ENCODE measurements at places on chromosomes 1 and 21. TPM values are rescaled to one million over a fixed set of nuclear protein-coding genes. Genes with fewer than 3 reads are reported as not detected.
A peak's percentile ranks its signal among the peaks of the same experiment; 100 is the strongest.

GRCh38 chr1:43279666-43280065 lies 5.7 kb downstream of the C1orf210 start:
- DNase-seq = no peak

- no peak for DNase-seq
These were observed 6.4 kb downstream of the RORC start for GRCh38 chr1:151825204-151825603.

DNA sequence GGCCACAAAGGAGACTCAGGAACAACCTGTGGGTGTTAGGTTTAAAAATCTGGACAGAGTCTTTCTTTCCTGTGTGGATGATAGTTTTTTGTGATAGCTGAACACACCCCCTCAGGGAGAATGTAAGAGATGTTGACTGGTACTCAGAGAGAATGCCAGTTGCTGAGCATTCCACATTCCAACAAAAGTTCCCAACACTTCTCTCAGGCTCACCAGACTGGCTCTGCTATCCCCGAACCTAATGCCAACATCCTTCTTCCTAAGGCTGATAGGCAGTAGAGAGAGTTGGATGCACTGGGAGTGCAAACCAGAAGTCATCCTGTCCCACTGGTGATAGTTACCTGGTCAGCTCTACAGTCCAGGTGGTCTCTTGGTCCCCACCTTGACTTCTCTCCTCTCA lies 28.7 kb upstream of the POU2F1 start:
- no peak for DNase-seq

Gene DDR2
- polyA plus RNA-seq = 19.4 TPM

DNA sequence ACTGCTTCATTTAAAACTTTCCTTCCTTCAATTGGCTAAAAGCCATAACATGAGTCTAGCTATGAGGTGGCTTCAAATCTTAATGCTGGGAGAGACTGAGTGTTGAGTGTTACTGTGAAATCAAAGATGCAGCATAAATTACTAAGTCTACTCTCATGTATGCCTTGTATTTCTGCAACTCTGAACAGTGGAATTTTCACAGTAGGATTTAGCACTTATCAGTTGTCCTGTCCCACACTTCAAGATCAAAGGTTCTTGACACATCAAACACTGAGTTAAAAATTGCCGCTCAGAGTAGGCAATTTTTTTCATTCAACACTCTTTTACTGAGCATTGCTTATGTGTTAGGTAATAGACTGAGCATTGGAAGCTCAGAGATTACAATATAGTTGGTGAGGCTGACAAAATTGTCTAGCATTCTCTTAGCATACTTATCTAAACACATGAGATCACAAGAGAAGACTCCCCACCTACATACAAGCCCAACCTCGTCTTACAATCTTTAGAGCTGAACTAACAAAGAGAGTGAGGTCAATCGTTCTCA lies 56.4 kb upstream of the ADORA3 start:
- DNase-seq = no peak

- DNase-seq = no peak
These were observed 4.1 kb downstream of the WARS2 start for GRCh38 chr1:119136401-119136800.

- no peak for DNase-seq
These were observed 55.0 kb upstream of the PAXBP1 start for GRCh38 chr21:32826329-32827167.

Gene SIK1
- 2.5 TPM for polyA plus RNA-seq

GRCh38 chr1:204726478-204726877 lies 40.9 kb upstream of the LRRN2 start:
- DNase-seq = no peak

DNA sequence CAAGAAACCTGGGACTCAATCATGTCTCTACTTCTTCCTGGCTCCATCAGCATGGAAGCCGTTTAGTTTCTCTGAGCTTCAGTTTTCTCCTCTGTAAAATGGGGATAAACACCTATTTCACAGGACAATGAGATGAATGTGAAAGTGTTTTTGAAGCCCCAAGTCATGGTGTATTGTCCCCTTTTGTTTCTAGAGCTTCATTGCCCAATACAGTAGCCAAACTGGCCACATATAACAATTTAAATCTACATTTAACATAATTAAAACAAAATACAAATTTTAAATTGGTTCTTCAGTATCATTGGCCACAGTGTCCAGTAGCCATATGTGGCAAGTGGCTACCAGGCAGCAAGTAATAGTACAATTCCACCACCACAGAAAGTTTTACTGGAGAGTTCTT lies 2.3 kb upstream of the EFCAB14 start:
- no peak for DNase-seq

DNA sequence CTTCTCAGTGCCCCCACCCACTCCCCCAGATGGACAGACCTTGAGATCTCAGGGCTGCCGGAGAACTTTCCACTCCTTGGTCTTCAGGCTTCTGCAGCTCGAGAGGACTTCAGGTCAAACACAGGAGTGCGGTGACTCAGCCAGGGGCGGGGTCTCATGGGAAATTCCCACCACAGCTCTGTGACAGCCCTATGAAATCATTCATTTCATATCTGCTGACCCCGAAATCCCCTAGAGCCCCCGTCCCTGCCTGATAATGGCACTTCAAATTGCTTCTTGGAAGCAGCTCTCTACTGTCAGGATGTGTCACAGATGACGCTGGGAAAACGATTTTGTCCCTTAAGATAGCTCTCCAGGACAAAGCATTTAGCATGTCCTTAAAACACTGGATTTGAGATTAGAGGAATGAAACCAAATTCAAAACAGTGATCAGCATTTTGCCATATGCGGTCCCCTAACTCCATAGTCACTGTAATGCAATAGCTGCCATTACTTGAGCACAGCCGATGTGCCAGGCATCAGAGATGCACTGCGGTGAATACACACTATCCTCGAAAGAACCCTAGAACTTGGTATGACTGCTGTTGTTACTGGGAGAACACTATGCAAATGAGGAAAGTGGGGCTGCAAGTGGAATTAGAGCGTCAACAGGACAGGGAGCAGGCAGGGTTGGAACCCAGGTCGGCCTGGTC lies at the start of gene TNFRSF9:
Gene TNFRSF9, minus strand, starts transcription at position 95 of the 692 bp plus-strand sequence. CDS start 845 bp downstream, outside the sequence.
- DNase-seq = no peak

Gene FAM43B
- polyA plus RNA-seq = 2.0 TPM

DNA sequence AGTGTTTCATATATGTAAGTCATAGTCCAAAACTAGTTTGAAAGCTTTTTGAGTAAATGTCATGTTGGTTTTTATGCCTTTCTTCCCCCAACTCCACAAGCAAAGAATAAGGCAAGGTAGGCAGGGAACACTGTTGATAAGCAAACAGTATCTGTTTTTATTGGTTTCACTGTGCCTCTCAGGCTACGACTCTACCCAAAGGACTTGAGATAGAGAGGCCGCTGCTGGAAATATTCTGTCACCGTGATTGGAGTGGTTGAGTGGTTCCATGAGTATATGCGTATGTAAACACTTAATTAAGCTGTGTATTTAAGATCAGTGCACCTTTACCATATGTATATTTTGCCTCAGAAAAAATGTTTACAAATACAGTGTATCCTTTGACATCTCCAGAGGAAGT lies 138.1 kb upstream of the KIF26B start:
- no peak for DNase-seq

DNA sequence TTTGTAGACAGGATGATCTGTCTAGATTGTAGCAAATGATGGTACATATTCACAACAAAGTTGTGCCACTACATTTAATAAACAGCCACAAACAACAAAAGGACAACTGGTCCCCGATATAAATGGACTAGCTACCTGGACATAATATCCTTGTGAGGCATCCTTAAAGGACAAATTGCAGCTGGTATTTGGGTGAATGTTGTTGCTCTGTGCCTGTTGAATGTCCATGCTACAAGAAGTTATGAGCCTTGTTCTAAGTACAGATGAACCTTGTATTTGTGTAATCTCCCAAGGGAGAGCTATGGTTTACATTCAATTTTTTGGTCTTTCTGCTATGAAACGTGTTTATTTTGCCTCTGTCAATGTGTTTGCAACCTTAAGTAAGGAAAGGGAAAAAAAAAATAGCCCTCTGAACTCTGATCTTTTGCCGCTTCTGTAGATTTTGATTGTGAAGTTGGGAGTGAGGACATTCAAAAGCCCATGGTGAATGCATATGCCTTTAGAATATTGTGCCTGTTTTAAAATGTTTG lies 26.5 kb downstream of the SFT2D2 start:
- DNase-seq = no peak

- no peak for DNase-seq
These were observed 10.0 kb downstream of the GALNT2 start for GRCh38 chr1:230077011-230077410.

Gene CD101
- 2.3 TPM for polyA plus RNA-seq

DNA sequence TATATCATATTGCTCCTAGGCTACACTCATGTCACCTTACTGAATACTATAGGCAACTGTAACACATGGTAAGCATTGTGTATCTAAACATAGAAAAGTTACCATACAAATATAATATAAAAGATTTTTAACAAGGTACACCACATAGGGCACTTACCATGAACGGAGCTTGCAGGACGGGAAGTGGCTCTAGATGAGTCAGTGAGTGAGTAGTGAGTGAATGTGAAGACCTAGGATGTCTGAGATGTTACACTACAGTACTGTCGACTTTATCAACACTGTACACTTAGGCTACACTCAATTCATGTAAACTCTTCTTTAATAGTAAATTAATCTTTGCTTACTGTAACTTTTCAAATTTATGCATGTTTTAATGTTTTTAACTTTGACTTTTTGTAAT lies 81.0 kb upstream of the PLD5 start:
- DNase-seq = no peak

Gene RIMKLA
- polyA plus RNA-seq = 0.49 TPM

Gene IL12RB2
- 0.55 TPM for polyA plus RNA-seq

- DNase-seq = no peak
These were observed 750 bp downstream of the RHOU start for GRCh38 chr1:228735871-228736586.

Gene TTC39A
- 8.5 TPM for polyA plus RNA-seq

DNA sequence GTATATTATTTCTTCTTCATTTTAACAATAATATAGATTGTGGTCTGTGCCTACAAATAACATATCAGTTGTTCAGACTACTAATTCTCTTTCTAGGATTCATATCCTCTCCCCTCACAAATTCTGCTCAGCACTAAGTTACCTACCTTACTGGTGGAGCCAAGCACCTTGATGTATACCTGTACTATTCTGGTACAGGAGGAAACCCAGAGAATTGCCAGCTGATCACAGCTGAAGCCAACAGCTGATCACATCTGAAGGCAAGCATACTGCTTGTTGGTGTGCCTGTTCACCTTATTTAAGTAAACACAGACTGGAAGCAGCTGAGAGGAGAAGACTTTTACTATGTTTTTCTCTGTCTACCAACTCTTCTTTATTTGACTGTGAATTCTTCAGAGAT lies 101.8 kb downstream of the PBX1 start:
- DNase-seq = no peak

Gene PLPPR4
- 1.3 TPM for polyA plus RNA-seq

DNA sequence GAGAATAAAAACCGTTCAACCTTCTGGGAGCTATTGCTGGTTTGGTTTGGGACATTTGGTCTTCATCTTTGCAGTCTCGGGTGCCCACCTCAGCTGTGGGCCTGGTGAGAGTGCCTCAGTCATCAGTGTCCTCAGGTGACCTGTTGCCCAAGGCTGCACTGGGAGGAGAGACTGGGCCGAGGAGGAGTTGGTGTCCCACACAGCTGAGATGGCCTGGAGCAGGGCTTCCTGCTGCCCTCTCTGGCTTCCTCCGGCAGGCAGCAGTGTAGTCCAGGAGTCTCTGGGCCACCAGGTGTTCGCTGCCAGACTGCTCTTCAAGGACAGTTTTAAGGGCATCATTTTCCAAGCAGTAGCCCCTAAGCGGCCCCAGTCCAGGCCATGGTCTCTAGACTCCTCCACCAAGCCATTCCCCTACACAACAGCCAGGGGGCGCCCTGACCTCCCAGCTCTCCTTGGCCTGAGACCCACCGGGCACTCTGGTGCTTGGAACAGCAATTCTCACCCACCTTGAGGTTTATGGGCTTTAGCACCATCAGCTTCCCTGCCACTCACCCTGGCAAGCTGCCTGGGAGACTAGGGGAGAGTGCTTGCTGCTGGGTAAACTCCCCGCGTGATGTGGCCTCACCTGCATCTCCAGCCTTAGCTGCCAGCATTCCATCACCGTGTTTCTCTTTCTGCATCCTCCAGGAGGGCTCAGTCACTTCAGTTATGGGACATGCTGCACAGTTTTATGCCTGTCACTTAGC lies 9.1 kb upstream of the SYTL1 start:
- no peak for DNase-seq

DNA sequence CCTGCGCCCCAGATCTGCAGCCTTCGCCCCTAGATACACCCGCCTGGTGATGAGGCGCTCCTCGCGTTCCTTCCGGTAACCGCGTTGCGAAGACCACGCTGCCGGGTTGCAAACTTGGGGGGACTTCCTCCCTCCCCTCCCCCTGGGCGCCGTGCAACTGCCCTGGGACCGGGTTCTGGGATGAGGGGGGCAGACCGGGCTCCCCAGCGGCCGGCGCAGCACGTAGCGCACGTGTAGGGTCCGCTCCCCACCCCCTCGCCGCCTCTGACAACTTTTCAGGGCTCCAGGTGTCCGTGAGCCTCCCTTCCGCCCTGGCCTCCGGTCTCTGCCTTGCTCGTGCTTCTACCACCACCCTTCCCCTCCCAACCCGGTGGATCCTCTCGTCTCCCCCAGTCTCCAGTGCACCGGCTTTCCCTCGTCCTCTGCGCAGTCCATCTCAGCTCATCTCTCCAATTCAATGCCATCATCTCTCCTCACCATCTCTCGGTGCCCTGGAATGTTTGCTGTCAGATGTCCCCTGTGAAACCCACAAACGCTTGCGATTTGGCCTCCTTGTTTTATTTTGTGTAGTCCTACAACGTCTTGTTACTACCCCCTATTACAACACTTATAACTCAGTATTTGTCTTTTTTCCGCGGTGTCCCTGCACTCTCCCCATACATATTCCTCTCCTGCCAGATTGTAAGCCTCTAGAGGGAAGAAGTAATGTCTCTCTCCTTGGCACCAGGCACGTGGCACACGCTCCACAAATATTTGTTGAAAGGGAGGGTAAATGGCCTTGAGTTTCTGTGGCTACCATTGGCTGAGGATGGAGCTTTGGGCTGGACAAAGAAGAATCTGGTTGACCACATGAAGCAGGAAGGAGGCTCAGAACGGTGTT lies 782 bp downstream of the PCAT6 start:
- no peak for DNase-seq

Gene RAB7B
- 3.2 TPM for polyA plus RNA-seq

Gene MAP3K21
- polyA plus RNA-seq = 30.9 TPM

Gene SLC45A3
- polyA plus RNA-seq = 8.2 TPM

DNA sequence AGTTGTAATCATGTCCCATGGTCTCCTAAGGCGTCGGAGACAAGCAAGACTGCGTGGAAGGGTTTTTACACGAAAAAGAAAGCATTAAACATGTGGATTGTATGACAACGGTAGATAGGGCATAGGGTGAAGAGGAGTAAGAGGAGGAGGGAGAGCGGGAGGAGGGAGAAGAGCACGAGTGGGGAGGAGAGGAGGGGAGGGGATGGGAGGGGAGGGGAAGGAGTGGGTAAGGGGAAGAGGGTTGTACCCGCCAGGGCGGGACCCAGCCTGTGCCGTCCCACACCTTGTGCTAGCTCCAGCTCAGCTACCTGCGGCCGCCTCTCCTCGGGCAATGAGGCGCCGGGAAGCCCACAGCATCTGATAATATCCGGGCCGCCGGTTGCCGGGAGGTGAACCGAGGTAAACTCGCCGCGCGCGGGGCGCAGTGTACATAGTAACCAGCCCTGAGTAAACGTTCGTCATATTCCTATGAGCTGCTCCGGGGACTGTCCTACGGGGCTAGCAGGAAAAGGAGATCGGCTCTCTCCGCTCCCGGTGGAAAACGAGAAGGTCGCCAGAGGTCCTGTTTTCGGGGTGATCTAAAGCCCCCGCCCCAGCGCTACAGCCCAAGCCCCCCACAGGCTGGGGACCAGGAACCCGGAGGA lies 449 bp upstream of the RCAN3 start:
- DNase-seq = peak; percentile 42
